ENCODE measurements at places on chromosomes 1 and 21.
A peak's percentile ranks its signal among the peaks of the same experiment; 100 is the strongest.

GRCh38 chr21:38561613-38562581, 63.6 kb upstream of the ERG start:
- no peak for DNase-seq

DNA sequence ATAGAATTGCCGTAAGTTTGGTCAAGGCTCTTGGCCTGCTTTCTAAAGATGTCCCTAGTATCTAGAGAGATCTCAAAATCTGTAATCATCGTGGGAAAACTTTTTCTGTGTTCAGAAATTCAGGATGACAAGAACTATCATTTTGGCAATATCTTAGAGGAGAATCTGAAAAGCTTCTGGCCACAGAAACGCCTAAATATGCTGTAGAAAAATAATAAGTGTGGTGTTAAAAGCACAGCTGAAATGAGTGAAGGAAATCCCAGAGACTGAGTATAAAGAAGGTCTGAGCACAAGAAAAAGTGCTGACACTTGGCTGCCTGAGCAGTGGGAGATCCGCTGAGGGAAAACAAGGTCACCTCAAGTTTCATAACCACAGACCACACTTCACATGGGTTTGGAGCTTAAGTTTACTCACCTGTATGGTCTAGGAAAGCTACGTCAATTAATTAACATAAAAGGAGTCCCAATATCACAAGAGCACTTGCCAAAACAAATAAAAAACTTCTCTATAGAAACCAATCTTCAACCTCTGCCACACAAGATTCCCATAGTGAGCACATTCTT, 235.2 kb upstream of the IRF2BP2 start:
- DNase-seq = peak; percentile 27

DNA sequence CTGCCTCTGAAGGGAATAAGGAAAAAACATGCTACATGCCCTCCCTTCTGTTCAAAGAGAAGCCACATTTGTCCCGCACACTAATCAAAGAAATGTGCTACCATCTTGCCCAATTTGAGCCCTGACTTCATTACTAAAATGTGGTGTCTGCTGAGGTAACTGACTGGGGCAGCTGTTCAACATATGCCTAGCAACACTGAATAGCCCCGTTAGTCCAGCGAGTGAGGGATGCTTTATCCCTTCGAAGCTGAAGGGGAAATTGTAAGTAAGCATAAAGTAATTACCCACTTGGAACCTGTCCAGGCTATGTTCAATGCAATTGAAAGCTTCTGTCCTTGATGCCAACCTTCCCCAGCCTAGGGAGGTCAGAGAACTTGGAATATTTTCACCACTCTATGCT, 310.6 kb downstream of the SEC16B start:
- no peak for DNase-seq

- DNase-seq = no peak
These were observed 3.5 kb downstream of the OR14I1 start for GRCh38 chr1:248699099-248699498.

GRCh38 chr1:27392778-27393635, 585 bp downstream of the GPR3 start:
- DNase-seq = no peak

DNA sequence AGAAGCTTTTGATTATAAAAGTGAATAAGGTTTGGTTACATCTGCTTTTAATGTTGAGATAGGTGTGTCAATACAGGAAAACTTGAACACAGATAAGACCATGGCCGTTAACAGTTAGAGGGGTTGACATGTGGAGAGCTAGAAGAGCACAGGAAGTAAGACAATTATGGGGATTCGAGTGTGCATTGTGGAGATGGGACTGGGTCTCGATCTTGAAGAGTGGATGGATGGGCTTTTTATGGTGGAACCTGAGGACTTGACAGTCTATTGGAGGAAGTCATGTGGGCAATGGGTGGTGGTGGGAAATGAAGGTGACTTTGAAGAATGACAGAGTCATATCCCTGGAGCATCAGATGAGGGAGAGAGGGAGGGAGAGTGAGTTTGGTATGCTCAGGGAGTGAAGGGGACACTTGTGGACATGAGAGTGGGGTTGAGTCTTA, 12.1 kb downstream of the DYRK1A start:
- no peak for DNase-seq

Measured in iris pigment epithelial cell (primary cell).